ENCODE measurements at places on chromosomes 2 and 18.

DNA sequence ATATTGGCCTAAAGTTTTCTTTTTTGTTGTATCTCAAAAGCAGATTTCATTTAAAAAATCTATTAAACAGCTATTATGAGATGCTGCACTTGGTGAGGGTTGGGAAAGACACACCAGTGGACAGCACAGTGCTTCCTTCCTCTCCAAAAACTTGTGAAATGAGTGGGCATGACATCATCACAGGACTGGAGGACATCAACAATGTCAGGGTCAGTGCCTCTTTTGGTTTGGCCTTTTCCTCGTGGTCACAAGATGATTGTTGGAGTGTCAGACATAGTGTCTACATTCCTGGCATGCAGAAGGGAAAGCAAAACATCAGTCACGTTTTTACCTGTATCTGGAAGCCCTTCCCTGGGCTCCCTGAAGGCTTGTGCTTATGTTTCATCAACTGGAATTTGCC is 49.6 kb downstream of the IL1R2 start:
- DNase-seq: no peak

- no peak for DNase-seq
Measured at GRCh38 chr2:26522751-26523171, 44.8 kb upstream of the OTOF start.

DNA sequence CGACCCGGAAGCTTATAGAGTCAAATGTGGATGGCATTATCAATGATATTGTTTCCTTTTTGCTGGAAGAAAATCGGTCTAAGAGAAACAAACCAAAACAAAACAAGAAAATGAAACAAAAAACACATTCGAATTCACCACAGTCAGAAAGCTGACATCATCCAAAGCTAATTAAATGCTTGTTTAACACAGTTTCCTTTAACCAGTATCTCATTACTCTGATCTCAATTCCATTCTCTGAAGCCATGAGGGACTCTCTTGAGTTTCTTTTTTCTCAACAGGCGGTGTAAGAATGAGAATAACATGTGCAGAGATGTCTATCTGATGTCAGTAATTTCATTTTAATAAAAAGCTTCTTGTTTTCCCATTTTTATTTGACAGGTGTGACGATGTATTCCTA is 1448.3 kb upstream of the DDX18 start:
- DNase-seq: no peak

DNA sequence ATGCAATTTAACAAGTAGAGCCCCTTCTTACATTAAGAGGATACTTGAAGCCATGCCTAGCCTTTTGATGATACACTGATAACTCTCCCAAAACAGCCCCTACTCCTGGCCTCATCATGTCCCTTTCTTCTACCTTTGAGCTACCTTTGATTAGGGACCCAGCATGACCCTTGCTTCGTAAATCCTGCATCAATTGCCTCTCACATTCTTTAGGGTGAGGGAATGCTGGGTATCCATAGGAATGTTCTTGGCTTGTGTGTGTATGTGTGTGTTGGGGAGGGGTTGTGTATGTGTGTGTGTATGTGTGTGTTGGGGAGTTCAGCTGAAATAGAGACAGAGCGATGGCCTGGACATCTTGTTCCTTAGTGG is 5.3 kb upstream of the KRCC1 start:
- DNase-seq: no peak

- no peak for DNase-seq
Measured at GRCh38 chr2:239114119-239114581, 266.3 kb downstream of the TWIST2 start.

DNA sequence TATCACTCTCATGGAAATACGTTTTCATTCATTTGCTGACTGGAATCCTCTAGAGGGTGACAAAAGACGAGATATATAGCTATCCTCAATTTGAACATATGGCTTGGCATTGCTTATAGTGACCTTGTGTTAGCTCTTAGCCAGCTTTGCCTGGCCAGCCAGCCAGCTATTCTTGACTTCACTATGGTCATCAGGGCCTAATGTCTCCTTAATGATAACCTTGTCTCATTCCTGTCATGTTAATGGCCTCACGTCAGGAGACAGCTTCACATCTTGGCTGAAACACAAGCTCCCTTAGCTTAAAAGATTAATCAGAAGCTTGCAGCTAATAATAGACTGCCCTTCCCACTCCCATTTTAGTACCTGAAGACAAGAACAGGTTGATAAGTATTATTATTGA is 1517.5 kb upstream of the PIK3C3 start:
- no peak for DNase-seq

DNA sequence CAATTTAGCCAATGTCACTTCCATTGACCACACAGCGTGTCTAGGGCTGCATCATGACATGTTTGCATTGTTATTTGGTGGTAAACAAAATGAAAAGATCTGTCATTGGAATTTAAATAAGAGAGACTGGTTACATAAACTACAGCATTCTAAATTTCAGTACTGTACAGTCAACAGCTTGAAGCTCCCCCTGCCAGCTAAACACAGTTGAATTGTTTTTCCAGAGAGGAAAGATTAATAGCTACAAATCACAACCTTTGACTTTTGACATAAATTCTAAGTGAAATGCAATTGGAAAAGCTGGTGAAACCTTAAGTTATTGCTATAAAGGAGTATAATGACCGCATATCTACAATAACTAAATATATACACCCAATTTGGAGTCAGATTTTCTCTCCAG is 1600.0 kb upstream of the ACVR2A start:
- DNase-seq: no peak

DNA sequence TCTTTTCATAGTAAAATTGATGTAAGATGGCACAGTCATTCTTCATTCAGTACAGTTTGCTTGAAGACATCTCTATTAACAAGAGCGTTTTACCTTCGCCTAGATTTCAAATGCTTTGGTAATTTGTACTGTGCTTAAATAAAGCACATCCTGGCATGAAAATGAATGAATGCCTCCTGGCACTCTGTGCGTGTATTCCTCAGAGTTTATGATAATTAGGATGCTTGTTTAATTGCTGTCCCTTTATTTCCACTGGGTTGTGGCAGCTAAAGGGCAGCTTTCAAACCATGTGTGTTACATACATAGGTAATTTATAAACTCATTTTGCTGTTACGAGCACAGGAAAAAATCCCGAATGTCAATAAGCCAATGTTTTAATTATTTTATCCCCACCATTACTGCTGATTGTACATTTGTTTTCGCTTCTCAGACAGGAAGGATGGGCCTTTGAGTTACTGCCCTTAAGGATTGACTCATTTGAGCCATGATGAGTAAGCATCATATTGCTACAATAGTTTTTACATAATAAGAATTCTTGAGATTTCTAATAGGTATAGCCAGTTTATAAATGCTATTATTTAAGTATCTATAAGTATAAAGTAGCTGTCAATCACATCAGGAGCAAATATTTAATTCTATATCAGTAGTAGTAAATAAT is 516.5 kb downstream of the XIRP2 start:
- no peak for DNase-seq

DNA sequence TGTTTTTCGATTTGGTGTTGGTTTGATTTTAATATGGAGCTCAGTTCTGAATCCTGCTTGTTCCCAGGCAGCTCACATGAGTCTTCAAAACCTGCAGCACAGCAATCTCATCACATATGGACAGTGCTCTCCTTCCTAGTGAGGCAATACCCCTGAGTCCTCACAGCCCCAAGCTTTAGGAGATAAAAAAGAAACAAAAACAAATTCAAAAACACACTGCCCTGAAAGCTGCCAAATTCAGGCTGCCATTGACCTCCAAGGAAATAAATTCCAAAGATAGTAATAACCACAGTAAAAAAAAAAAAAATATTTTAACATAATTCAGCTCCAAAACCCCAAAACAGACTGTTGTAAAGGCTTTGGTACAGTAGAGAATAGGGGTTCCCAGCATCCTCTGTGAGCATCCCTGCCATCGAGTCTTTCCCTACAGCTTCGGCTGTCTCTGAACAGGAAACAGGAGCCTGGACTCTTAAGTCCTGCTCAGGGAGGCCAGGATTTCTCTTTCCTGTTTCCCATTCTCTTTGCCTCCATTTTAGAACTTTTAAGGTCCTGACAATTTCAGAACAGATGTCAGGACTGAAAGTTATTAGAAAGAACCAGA is 14.7 kb upstream of the SP3 start:
- no peak for DNase-seq

DNA sequence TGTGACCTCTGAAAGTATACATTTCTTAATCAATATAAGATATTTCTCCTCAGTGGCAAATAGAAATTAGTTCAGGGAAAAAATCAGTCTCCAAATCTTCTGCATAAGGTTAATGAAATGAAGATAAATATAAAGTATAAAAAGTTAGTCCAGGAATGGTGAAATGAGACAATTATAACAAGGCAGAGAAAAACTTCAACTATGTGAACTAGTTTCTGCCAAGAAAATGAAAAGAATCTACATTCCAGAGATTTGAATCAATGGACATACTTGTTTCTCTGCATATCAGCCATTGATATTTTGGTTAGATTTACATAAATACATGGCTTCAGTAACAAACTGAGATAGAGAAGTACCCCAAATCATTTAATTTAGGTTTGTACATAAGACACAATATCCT is 249.0 kb downstream of the EXOC6B start:
- DNase-seq: no peak

- DNase-seq: no peak
Measured at GRCh38 chr2:37779139-37779538, 107.7 kb upstream of the CDC42EP3 start.

GRCh38 chr2:104976603-104977120 is 61.2 kb upstream of the MRPS9 start:
- DNase-seq: no peak

- DNase-seq: no peak
Measured at GRCh38 chr18:33710269-33710668, 132.2 kb downstream of the ASXL3 start.

- no peak for DNase-seq
Measured at GRCh38 chr2:174802459-174802858, 38.2 kb upstream of the CHRNA1 start.

DNA sequence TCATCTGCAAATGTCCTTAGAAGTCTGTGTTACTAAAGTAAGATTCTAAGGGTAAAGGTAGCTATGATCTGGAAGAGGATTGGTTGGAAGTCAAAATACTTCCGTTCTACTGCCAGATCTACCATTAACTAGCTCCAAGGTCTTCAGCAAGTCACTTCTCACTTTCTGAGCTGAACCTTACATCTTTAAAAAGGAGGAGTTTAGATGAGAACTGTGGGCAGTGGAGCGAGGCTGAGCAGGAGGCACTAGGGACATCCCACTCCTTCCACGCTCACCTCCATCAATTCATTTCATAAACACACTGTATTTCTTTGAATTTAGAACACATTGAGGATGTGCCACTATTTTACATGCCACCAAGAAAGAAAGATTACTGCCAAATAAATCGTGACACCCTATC is 143.0 kb downstream of the ABCA12 start:
- no peak for DNase-seq

- DNase-seq: no peak
Measured at GRCh38 chr18:48023334-48024008, 93.0 kb upstream of the SMAD2 start.

DNA sequence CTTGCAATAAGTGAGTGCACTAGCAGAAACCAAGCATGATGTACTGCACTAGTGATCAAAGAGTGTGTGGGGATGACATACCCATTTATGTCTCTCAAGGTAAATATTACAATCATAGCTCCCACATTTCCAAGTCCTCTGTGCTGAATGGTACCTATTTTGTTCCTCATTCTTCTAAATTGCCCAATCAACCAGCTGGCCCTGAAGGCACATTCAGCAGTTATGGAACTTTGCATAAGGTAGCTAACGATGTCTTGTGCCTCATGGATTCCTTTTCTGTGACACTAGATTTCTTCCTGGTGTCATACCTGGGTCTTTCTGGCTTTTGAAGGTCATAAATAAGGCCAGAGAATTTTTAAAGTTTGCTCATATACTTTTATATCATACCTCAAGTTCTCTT is 963.0 kb downstream of the SLC4A3 start:
- DNase-seq: no peak

- no peak for DNase-seq
Measured at GRCh38 chr18:5510135-5510846, 33.5 kb downstream of the EPB41L3 start.

- DNase-seq: no peak
Measured at GRCh38 chr18:57843386-57843785, 40.3 kb upstream of the ATP8B1 start.

- DNase-seq: no peak
Measured at GRCh38 chr2:211248841-211249240, 692.4 kb downstream of the CPS1 start.

Measured in T-cell (primary cell).